ENCODE measurements at places on chromosomes 16 and 17.

DNA sequence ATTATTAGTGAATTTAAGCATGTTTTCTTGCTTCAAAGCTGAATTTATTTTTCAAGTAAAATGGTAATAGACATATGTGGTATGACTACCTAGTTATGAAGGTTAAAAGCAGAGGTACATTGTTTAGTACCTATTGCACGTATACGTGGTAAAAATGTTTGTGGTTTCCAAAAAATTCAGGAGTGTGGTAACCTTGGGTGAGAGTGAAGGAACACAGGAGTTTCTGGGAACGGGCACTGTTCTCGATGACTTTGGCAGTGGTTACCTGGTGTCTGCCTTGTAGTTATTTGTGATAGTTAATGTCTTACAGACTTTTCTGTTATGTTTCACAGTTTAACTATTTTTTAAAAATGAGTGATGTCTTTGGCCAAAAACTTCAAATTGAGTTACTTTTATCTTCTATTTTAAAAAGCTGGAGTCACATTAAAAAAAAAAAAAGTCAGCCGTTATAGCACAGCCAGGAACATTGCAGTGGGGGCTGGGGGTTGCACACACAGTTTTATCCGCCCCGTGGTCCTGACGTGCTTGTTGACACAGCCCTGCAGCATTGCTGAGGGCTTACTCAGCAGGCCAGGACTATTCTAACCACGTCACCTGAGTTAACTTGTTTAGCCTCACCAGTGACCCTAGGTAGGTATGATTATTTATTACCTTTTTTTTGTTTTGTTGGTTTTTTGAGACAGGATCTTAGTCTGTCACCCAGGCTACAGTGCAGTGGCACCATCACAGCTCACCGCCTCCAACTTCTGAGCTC lies 10.9 kb downstream of the JPT2 start:
- H3K36me3 ChIP-seq, result peaks cover 36% of the 10 kb centered on the region
- no peaks in the 10 kb centered on the region for H3K27me3 ChIP-seq
- H3K4me3 ChIP-seq, result no peak overlapping the region
- no peak for DNase-seq
- H3K27ac ChIP-seq, result no peak overlapping the region

DNA sequence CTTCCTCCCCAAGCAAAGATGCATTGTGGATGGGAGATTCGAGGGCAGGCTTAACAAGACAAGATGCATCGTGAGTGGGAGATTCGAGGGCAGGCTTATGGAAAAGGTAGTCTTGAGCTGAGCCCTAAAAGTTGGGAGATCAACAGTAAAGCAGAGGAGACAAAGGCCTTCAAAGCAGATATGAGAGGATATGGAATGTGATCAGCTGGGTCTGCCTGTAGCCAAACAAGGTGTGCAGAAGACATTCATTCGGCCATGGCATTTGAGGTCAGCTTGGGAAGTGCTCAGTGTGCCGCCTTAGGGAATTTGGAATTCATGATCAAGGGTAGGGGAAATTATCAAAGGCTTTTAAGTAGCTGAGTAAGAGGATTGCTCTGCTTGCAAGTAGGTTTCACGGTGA lies 39.5 kb downstream of the DNAH9 start:
- no peak for DNase-seq
- H3K36me3 ChIP-seq, result no peaks in the 10 kb centered on the region
- H3K27ac ChIP-seq, result no peak overlapping the region
- no peaks in the 10 kb centered on the region for H3K4me1 ChIP-seq
- no peaks in the 10 kb centered on the region for H3K27me3 ChIP-seq
- no peak overlapping the region for H3K4me3 ChIP-seq

GRCh38 chr17:12229335-12229734 lies 208.7 kb downstream of the MAP2K4 start:
- peaks cover 28% of the 10 kb centered on the region for H3K4me1 ChIP-seq
- no peak overlapping the region for H3K4me3 ChIP-seq
- H3K36me3 ChIP-seq, result no peaks in the 10 kb centered on the region
- no peak for DNase-seq
- H3K27me3 ChIP-seq, result peaks cover 12% of the 10 kb centered on the region

- peak; percentile 14 for DNase-seq
- H3K27me3 ChIP-seq, result no peaks in the 10 kb centered on the region
- peaks cover 51% of the 10 kb centered on the region for H3K4me1 ChIP-seq
- H3K36me3 ChIP-seq, result no peaks in the 10 kb centered on the region
- H3K27ac ChIP-seq, result peak overlapping the region; percentile 91
- peak overlapping the region; percentile 53 for H3K4me3 ChIP-seq
Observed at GRCh38 chr16:73216932-73217331, 169.0 kb upstream of the ZFHX3 start.

- no peak for DNase-seq
- H3K4me3 ChIP-seq, result no peak overlapping the region
- no peak overlapping the region for H3K27ac ChIP-seq
- no peaks in the 10 kb centered on the region for H3K4me1 ChIP-seq
Observed at GRCh38 chr17:31645351-31645750, 213.7 kb downstream of the COPRS start.

DNA sequence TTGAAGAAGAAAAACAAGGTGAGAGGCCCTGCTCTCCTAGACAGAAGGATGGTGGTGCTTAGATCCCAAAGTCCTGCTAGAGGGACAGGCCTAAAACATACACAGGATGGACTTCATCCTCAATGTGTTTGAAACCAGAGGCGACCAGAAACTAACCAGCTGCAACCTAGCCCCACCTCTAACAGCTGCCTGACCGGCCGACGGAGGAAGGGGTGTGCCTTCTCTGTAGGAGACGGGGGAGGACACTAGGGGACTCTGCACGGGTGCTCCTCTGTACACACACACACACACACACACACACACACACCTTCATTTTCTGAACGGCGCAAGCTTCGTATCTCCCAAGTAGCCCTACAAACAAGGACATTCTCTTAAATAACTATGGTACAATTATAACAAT lies 24.3 kb upstream of the PITPNM3 start:
- H3K27ac ChIP-seq, result no peak overlapping the region
- H3K27me3 ChIP-seq, result no peaks in the 10 kb centered on the region
- H3K4me1 ChIP-seq, result peaks cover 13% of the 10 kb centered on the region
- no peak overlapping the region for H3K4me3 ChIP-seq
- DNase-seq, result no peak
- H3K36me3 ChIP-seq, result peaks cover 63% of the 10 kb centered on the region

All from HFFc6 (cell line).